Uterus (tissue), 4 donors: ENCODE measurements at places on chromosomes 6 and 20.

- no peak for DNase-seq
Observed at GRCh38 chr6:56404599-56404998, 157.2 kb upstream of the COL21A1 start.

DNA sequence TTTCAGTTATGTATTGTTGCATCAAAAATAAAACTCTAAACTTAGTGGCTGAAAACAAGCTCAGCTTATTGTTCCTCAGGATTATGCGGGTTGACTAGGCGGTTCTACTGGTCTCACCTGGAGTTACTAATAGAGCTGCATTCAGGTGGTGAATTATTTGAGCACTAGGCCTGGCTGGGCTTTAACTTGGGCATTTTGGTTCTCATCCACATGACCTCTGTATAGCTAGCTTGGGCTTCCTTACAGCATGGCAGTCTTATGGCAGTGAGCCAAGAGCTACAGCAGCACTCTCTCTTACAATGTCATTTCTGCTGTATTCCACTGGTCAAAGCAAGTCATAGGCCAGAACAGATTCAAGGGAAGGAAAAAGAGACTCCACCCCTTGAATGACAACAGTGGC lies 1.6 kb downstream of the PGBD1 start:
- no peak for DNase-seq

DNA sequence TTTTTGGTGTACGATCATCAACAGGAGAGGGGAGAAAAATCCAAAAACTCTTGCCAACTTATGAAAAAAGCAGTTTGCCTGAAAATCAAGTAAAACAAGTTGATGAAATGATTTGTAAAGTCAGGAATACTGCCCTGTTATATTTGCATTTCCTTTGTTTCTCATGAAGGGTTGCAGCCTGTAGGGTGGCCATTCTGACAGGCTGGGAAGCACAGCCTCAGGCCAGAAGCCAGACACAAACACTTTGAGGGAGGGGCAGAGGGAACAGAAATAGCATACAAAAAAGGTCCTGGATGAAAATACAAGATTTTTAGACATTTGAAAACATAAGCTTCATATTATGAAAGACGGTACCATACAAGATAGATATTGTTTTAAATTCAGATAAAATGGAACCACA lies 109.8 kb downstream of the DTNBP1 start:
- no peak for DNase-seq

DNA sequence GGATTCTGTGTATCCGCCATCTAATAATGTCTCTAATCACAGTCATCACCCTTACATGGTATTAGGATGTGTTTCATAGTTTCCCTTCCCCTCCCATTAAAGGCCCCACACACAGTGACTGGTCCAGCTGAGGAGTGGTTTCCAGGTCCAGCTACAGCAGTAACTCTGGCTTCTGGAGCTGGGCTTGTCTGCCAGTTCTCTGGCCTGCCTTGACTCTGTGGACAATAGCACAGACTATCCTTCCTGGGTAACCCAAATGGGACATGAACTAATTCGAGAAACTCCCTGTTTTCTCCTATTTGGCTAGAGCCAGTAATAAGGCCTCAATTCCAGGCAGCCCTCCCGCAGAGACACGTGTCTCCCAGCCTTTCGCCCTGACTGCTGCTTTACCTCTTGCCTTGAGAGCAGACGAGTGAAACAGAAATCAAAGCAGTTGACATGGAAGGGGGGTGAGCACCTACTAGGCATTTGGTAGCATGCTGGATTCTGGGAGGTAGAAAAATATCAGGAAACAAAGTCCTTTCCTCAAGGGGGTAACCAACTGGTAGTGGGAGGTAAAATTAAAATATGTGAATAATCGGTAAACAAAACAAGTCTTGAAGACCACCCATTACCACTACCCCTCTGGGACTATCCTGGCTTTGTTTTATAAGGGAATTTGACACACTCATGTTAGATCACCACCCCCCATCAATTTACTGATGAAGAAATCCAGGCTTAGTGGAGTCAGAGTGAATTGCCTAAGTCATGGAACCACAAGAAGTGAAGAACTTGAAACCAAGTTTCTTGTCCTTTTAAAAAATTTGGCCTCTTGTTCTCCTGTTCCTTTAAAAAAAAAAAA lies 1.2 kb downstream of the TRAF3IP2 start:
- DNase-seq, result peak; percentile 80

DNA sequence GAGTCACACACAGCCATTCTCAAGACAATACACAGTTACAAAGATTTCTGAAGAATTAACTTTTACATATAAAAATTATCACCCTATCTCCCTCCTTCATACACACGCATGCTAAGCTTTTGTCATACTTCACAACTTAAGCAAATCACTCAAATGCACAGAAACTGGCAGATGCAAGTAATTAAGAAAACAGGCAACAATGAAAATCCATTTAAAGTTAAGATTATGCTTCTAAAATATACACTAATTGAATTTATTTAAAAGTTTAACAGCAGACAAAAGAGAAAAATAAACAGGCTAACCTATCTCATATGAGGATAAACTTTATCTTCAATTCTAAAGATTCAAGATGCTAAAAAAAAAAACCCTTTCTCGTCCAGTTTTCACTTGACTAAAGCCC lies 68.4 kb downstream of the DST start:
- DNase-seq, result no peak

DNA sequence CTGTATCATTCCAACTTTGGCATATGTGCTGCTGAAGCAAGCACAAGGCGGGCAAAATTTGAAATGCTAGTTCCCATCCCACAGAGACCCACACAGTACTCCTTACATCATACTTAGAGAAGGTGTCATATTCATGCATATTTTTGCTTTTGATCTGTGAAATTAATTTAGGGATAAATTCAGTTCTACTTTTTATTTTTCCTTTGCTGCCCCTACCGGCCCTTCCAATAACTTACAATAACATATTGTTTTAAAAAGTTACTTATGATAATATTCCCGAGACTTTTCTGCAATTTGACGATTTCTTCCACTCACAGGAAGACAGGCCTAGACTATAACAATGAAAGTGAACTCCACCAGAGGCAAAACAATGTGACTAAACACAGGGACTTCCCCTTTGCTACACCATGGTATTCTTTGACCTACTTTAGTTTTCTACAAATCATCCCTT lies 35.0 kb downstream of the SESN1 start:
- DNase-seq, result no peak

DNA sequence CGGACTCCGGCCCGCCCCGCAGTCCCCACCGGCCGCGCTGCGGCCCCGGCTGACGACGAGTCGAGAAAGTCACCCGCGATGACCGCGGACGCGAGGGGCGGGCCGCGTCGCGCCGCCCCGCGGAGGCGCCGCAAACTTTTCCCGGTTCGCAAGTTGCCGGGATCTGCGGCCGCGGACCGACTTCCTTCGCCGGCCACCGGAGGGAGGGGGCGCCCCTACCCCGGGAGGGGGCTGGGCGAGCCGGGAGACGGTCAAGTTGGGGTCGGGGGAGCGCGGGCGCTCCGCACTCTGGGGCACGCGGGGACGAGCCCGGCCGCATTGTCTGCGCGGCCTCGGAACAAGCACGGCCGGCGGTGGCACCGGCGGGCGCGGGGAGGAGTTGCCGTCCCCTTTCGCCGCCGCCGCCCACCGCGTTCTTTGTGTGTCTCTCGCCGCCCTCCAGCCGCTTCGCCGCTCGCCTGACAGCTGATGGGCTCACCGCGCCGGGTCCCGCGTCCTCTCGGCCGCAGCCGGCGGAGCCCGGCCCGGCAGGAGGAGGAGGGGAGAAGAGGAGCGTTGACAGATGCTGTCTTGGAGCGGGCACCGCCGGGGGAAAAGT lies 131.6 kb downstream of the OGFRL1 start:
- DNase-seq, result peak; percentile 21

DNA sequence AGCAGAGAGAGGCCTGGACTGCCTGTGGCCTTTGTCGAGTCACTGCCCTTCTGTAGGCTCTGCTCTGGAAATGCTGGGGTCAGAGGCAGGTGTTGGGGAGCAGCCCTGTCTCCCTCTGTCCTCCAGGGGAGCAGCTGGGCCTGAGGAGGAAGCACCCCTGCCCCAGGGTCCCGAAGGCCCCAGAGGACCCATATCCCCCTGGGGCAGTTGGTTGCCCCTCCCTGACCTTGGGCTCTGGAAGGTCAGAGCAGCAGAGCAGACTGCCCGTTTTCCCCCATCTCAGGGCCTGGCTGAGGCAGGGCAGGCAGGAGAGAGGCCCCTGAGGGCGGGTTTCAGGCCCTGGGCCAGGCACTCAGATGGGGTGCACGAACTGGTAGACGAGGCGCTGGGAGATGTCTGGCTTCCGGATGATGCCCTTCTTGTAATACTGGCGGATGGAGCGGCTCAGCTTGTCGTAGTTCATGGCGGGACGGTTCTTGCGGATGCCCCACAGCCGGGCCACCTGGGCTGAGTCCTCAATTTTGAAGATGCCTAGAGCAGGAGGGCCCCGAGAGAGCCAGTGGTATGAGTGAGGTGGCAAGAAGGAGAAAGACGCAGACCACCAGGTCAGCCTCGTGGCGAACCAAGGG lies 18.1 kb downstream of the SPDEF start:
- DNase-seq, result no peak

- no peak for DNase-seq
Observed at GRCh38 chr6:75932067-75932466, 140.4 kb downstream of the IMPG1 start.

DNA sequence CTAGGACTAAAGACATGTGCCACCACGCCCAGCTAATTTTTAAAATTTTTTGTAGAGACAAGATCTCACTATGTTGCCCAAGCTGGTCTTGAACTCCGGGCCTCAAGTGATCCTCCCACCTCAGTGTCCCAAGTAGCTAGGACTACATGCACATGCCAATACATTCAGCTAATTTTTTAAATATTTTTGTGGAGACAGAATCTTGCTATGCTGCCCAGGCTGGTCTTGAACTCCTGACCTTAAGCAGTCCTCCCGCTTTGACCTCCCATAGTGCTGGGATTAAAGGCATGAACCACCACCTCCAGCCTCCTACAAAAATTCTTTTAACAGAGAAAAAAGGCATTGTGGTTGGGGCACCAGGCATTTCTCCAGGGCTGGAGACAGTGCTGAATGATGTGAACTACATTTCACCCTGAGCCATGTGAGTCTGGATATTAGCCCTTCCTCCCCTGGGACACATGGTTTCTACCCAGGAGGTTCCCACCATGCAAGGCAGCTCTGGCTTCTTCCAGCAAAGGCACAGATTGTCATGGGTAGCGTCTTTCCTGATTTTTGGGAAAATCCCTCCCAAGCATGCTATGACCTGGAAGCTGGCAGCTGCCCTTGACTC lies 36.3 kb upstream of the CMTR1 start:
- DNase-seq, result no peak

- no peak for DNase-seq
Observed at GRCh38 chr6:90062667-90063066, 168.4 kb downstream of the GJA10 start.

DNA sequence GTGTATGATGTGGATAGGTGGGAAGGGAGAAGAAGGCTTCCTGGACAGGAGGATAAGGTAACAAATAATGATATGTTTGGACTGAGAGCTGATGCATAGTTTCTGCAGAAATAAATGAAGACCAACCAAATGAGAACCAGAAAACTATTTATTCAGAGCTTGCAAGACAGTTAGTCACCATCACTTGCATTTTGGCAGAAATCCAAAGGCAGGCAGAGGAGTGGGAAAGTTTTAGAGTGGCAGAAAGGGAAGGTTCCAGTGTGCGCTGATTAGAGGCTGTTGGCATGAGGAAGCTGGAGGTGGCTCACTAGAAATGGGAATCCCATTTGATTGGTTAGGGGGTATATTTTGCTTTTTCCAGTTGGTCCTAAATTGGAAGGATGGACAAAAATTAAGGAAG lies 13.0 kb upstream of the F13A1 start:
- no peak for DNase-seq

DNA sequence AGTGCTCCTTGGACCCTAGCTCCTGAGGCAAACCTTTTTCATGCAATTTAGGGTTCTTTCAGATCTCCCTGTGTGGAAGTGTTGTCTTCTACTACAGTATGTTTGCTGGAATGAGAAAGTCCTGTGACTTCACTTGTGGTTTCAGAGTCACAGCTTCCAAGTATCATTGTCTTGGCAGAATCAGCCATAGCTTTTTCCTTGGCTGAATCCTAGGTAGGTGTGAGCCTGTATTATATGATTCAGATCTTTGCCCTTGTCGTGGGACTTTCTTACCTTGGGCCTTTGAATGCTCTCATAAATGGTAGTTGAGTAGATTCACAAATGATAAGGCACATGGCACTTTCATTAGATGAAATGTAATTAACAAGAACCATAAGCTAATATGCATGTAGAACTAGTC lies 16.5 kb downstream of the CARMIL1 start:
- no peak for DNase-seq

GRCh38 chr6:157635388-157636244 lies 187.4 kb upstream of the SNX9 start:
- DNase-seq, result peak; percentile 93

- DNase-seq, result no peak
Observed at GRCh38 chr20:24960861-24961260, 11.8 kb downstream of the CST7 start.

DNA sequence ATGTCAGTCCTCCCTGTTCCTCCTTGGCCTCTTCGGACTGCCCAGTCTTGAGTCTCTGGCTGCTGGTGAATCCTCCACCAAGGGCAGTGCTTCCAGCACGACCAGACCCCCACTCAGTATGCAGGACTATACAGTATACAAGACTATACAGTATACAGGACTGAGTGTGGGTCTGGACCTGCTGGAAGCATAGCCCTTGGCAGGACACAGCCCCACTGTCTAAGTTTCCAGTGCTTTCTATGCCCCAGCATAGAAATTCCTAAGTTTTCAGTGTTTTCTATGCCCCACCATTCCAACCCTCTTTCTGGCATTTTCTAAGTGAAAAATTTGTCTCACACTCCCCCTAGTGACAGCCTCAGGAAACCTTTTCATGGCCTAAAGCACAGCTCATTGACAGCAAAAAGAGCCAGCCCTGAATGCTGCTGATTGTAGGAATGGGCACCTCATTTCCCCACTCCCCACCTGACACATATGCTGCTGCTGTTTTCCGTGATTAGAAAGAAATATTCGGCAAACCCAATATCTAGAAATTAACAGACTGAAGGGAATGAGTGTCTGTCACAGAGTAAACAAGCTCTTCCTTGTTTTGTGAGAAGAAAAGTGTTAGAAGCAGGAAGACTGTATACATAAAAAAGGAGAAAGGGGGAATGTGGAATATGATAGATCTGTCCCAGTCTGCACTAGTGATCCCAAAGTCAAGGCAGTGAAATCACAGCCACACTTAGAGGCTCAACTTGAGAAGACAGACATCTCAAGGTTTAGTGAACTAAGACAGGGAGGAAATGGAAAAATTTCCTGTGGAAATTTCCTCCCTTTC lies 206.9 kb downstream of the IBTK start:
- DNase-seq, result peak; percentile 27

DNA sequence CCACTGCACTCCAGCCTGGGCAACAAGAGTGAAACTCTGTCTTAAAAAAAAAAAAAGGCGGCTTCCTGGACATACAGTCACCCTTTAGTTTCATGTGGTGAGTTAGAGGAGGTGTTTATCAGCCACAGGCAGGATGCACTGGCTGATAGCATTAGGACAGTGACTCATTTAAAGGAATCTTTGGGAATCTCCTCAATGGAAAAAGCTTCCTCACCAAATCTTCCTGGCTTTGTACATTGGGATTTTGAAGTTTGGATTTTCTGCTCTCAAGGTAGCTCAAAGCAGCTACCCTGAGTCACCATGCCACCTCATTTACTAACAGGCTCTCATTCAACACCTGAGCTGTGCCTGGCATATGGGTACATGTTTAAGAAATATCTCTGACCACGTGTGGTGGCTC lies 20.2 kb downstream of the PRPH2 start:
- no peak for DNase-seq
